Occipital lobe (tissue), 3 donors: ENCODE measurements at places on chromosomes 5 and 9. TPM values are rescaled to one million over a fixed set of nuclear protein-coding genes. Genes with fewer than 3 reads are reported as not detected.

- DNase-seq = no peak
Observed at GRCh38 chr9:135414293-135414692, 65.3 kb upstream of the PPP1R26 start.

- no peak for DNase-seq
Observed at GRCh38 chr5:88384886-88385285, 116.2 kb upstream of the TMEM161B start.

DNA sequence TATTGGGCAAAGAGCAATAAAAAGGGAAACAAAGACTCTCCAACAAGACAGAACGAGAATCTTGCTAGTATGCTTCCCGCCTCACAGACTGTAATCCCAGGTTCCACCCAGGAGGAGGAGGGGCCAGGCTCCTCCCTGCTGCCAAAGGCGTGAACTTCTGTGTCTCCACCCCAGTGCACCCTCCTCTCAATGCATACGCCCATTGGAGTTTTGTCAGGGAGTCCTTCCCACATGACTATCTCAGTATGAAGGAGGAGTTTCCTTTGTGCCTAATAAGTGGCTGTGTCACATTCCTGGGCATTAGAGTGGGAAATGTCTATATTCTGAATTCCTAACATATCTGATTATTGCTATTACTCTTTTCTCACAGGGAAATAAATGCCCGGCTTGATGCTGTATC lies 106.4 kb upstream of the DHFR start:
- no peak for DNase-seq

Gene NR2F1
- total RNA-seq = 121 TPM

Gene PTGS1
- 0.47 TPM for total RNA-seq

Gene PTGDS
- 52.1 TPM for total RNA-seq

GRCh38 chr9:72843520-72844439 lies 109.1 kb downstream of the ALDH1A1 start:
- no peak for DNase-seq

Gene PPP2CA
- total RNA-seq = 128 TPM

Gene PDCD1LG2
- total RNA-seq = 0.62 TPM

- no peak for DNase-seq
Observed at GRCh38 chr9:90053027-90053426, 448.2 kb downstream of the GADD45G start.

Gene SLC4A9
- total RNA-seq = under 0.01 TPM

Gene TLX3
- total RNA-seq = not detected

- DNase-seq = no peak
Observed at GRCh38 chr9:33414889-33415500, 12.6 kb upstream of the AQP7 start.

DNA sequence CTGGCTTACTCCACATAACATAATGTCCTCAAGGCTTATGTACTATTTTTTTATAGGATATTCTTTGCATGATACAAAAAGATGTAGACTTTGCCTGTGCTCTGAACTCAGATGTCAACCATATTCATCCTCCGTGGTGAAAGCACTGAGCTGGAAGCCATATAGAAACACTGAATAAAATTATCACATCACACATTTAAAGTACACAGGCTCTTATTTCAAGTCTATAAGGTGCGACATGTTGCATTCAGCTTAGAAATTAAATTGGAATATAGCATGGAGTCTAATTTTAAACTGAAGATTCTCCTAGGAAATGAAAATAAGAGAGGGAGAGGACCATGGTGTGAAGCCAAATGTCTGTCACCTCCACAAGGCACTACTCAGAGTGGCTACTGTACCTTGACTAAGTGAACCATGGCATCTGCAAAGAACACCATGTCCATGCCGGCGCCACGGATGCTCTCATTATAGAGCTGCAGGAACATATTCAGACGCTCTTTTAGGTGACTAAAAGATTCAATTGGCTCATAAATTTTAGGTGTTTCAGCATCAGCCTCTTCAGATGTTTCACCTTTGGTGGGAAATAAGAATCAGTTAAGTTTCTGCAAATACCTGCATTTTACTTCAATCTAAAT lies 158.6 kb downstream of the DNAH5 start:
- no peak for DNase-seq

Gene SAXO1
- total RNA-seq = not detected

- DNase-seq = no peak
Observed at GRCh38 chr5:154945695-154946301, 4.9 kb downstream of the MRPL22 start.

DNA sequence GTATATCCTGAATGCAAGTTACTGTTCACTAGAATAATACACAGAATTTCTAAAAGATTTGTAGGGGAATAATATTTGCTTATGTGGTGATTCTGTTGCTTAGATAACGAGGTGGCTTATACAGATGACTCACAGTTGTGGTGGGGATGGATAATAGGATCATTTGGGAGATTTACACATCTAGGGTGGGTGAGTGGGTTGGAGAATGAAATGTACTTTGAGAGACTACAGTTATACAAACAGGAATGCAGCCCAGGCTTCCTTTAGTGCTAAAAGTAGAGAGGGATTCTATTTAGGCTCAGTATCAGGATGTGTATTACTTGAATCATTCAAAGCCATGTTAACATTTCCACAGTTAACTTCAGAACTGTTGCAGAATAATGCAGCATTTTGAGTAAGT lies 1.8 kb downstream of the CTXN3 start:
- DNase-seq = no peak

- no peak for DNase-seq
Observed at GRCh38 chr5:36489505-36489904, 116.9 kb upstream of the SLC1A3 start.

DNA sequence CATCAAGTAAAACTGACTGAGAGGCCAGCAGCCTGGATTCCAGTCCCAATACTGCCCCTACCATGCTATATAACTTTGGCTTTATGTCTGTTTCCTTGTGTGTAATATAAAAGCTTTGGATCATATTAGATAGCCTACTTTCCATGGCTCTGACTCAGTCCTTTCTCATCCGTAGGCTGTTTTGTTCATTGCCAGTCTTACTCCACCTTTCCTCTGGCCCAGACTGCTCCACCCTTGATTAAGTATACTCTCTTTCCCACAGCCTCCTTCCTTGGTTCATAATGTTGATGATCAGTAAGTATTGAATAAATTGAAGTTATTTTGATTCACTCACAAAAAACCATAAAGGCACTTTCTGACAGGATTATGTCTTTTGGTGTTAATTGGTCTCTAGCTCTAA lies 1.5 kb upstream of the MRPS30 start:
- no peak for DNase-seq

GRCh38 chr5:33425314-33425713 lies 15.5 kb upstream of the TARS1 start:
- DNase-seq = no peak

DNA sequence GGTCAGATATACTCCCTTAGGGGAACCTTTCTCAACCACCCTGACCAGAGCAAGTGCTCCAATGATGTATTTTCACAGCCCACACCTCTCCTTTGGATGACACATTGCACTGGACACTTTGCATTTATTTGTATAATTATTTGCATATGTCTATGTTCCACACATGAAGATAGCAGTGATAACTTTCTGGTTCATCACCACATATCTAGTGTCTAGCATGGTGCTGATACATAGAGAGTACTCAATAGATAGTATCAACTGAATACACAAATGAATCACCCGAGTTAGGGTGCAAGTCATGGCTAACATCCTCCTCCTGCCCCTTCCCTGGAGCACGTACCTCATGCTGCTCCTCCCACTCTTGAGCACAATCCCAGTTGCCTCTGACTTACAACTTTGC lies 617.6 kb downstream of the EBF1 start:
- no peak for DNase-seq

Gene NIPAL4
- not detected for total RNA-seq

Gene PCDHB6
- 3.1 TPM for total RNA-seq

DNA sequence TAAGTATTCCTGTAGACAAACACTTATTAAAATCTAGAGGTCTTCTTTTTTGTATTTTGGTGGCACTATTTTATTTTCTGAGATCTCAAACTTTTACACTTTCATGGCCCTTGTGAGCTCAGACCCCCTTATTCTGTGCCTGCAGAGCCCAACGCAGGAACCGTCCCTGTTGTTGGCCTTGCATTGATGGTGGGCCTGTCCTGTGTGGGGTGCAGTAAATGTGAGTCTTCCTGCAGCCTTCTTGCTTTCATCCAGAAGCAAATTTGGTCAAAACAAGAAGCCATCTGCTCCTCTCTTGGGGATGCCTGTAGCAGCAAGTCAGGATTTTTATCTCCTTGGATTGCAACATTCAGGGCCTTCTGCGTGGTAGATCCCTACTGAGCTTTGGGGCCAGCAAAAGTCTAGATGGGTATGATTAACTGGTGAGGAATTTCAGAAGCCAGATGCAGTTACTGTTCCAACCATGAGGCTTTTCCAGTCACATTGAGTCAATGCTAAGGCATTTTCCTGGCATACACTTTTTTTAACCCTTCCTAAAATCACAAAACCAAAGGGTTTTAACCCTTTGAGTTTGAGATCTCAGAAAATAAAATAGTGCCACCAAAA lies 31.7 kb downstream of the BASP1 start:
- no peak for DNase-seq

Gene GMCL2
- total RNA-seq = not detected

GRCh38 chr5:116514421-116514970 lies 60.1 kb downstream of the SEMA6A start:
- no peak for DNase-seq

- no peak for DNase-seq
Observed at GRCh38 chr9:98795970-98796363, 388 bp downstream of the ANKS6 start.

GRCh38 chr9:109797006-109797405 lies 17.0 kb downstream of the PALM2AKAP2 start:
- DNase-seq = no peak

Gene PAEP
- not detected for total RNA-seq

Gene FOXD4L4
- 0.78 TPM for total RNA-seq

DNA sequence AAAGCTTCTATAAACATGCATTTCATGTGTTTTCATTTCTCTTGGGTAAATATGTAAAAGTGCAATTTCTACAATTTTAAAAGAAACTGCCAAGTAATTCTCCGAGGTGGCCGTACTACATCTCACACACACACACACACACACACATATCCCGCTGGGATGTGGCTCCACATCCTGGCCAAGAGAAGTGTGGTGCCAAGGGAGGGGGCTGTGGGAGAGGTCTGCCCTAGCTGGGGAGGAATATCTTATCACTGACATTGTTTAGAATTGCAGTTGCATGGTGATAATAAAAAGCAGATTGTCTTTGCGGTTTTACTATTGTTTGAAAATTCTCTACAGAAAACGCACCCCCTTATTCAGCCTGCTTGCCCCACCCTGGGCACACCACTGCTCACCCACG lies 558.4 kb downstream of the BNC2 start:
- no peak for DNase-seq

- no peak for DNase-seq
Observed at GRCh38 chr9:134533850-134534588, 107.6 kb upstream of the COL5A1 start.

DNA sequence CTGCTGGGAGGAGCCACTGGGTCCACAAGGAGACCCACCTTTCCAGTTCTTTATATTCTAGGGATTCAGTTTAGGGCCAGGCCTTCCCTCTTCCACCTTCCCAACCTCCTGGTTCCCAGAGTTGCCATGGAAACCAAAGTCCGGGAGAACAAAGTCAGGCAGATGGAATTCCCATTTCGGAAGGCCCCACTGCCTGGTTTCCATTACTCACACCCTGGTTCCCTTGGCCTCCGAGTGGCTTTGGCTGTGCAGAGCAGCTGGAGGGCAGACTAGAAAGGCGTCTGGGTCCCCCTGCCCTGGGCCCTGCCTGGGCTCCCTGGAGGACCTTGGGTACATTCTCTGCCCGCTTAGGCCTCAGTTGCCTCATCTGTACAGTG lies 136.1 kb downstream of the RGS3 start:
- DNase-seq = no peak

Gene FGF18
- total RNA-seq = 0.62 TPM

Gene ISOC1
- 19.0 TPM for total RNA-seq

DNA sequence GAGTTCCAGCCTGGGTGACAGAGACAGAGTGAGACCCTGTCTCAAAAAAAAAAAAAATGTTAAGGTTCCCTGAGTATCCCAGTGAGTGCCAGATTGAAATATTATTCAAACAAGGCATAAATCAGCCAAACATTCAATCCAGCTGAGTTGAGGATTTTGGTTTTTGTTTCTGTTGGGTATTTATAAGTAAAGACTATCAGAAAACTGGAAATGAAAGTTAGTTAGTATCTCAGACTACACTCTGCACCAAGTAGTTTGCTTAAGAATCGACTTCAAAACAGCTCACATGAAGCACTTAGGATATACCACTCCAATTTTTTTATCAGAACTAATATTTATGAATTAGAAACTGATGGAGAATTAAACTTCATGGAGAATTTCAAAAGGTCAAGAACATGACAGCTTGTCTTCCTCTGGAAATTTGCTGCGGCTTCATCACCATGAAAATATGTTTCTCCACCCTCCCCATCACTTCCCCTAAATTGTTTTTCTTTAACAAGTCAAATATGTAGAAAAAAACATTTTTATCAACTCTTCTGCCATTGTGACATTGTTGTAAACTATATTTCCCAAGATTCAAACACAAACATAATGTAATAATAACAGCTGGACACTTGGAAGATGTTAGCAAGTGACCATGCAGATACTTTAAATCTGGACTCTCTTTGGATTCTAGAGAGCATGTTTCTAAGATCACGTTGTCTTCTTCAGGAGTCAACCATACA lies 110.0 kb upstream of the PTGER4 start:
- no peak for DNase-seq

- peak; percentile 24 for DNase-seq
Observed at GRCh38 chr5:81506900-81507588, 113.1 kb upstream of the ACOT12 start.

- DNase-seq = no peak
Observed at GRCh38 chr5:150918613-150919012, 13.8 kb upstream of the ZNF300 start.

DNA sequence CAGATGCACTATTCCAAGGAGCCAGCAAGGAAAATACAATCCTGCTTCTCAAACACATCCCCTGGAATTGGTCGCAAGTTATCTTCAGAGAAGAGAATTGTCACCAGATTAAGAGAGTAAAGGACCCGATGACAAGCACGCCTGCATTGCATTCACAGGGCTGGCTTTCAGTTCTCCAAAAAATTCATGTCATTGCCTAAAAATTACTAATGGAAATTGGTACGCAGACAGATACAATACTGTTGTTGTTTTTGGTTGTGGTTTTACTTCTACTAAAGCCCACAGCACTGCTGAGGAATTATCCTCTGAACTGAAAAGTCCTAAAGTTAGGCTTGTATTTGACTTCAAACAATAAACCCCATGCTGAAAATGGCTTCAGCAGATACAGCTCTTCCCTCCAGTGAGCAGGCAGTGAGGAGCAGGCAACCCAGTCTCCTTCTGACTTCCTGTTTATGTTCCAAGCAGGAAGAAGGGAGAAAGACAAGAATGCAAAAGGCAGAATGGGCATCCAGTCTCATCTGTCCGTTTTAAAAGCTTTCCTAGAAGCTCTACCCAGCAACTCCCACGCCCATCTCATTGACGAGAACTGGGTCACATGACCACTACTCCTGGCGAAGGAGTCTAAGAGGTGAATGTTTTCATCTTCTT lies 80.6 kb upstream of the ZNF366 start:
- DNase-seq = no peak
